Activated T-cell treated with anti-CD3 and anti-CD28 coated beads, Interleukin-2, amount 50 U/mL, for 1 hour (primary cell): ENCODE measurements at places on chromosomes 1 and 21.

DNA sequence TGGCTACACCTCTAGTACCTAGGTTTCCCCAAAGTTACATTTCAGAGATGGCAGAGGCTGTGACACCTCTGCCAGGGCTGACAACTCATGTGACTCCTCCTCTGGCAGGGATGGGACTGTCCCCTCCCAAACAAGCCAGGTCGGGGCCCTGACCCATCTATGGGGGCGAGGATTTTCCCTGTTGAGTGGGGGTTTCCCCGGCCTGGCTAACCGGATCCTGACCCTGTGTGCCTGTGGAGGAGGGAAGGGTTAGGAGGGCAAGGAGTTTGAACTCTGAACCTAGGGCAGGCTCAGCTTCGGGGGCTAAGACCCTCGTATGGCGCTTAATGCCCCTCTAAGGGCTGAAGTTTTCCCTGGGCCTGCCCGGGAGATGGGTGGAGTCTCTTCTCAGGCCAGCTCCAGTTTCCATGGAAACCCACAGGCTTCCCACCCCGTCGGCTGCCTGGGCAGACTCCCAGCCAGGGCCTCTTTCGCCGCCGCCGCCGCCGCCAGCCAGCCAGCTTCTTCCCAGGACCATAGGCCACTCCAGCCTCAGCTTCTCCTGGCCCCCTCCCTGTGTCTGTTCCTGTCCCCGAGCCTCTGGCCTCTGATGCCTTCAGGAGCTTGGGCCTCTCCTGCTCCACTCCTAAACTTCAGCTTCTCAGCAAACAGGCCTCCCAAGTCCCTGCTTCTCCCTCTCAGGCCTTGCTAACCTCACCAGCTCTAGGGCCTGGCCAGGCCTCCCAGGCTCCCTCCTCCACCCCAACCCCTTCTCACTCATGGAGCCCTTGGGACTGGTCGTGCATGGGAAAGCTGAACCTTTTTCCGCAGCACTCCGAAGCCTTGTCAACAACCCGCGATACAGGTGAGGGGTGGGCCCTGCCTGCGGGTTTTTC lies at the start of gene BTBD19:
Gene BTBD19, plus strand, starts transcription at position 461 of the 875 bp plus-strand sequence. Its CDS starts 298 bp downstream, at position 759.
- DNase-seq, result peak; percentile 54

- no peak for DNase-seq
These were observed 829 bp downstream of the ADAR start for GRCh38 chr1:154607106-154607608.

- no peak for DNase-seq
These were observed 49.4 kb downstream of the HSD3B1 start for GRCh38 chr1:119556423-119556822.

DNA sequence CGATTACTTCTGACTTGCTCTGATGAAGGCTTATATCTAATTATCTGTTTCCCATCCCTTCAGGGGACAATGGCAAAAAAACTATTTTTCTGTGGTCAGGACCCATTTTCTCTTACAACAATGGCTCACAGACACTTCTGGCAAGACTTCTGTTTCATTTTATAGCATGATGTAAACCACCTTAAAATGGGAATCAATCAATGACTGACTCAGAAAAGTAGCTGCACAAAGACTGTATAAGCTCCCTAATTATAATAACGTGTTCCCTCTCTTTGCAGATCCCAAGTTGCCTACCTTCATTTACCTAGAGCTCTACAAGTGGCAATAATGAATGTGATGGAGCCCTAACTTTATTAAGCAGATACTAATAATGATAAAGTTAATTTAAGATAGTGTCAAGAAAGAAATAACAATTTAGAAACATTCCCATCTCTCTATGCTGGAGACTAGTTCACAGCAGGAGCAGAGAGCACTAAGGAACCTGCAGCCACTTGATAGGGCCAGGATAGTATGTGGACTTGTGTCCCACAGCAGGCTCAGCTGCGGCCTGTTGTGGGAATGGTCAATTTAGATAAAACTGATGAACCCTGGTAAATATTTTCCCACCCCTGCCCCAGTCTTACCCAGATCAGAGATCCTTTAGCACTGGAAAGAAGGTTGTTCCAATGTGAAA lies 538 bp downstream of the GBP2 start:
- no peak for DNase-seq

DNA sequence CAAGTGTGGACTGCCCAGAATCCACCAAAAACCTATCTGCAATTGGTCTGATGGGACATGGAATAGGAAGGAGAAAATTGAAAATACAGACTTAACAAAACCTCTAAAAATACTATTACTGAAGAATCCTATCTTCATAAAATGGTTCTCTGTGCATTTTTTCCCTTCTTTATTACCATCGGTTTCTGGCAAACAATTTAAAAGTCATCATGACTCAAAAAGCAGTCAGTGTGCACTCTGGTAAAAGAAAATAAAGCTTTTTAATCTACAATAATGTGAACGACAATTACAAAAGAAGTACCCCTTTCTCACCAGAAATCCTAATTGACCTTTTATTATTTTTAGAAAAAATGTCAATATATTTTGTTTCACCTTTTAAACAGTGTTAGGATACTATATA lies 186.3 kb downstream of the TPR start:
- no peak for DNase-seq

DNA sequence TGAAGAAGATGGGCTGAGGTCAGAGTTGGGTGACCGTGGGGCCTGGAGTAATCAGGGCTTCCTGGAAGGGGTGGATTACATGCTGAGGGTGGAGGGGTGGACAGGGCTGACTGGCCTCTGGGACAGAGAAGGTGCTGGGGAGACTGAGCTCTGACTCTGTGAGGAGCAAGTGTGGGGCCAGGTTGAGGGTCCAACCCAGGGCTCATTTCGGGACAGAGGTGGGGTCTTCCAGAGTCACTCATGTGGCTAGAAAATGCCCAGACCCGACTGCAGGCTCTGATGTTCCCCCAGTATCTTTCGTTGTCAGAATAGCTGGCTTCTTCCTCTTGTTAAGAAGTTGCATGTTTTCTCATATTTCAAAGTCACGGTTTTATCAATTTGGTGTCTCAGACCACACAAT lies 311.8 kb downstream of the PTPRU start:
- DNase-seq, result no peak

DNA sequence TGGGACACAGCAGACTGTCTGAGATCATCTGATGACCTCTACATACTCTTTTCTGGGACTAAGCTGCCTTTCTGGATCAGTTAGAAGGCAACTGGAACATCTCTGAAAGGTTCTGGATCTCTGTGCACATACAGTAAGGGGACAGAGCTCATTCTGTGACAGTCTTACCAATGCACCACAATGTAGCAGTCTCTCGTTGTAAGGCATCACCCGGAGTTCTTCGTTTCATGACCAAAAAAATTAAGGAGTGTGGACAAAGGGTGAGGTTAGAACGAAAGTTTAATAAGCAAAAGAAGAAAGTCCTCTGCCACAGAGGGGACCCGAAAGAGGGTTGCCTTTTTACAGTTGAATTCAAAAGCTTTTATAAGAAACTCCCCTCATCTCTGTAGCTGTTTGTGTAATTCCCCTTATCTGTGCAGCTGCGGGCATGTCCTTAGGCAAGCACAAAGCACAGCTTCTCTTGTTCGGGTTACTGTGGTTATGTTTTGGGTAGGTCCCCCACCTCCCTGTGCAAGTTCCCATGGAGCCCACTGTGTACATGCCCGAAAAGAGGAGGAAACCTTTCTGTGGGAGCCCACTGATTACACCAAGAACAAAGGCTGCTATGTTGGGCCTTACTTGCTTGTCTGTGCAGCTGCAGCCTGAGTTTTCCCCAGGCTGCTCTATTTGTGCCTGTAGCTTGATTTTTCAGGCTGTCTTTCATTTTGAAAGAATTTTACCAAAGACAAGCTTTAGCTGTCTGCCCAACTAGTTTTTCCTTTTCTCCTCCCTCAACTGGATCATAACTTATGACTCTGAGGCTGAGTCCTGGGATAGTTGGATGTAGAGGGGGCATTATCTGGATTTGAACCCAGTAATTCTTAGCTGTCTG lies 53.1 kb upstream of the CACNA1E start:
- DNase-seq, result no peak

DNA sequence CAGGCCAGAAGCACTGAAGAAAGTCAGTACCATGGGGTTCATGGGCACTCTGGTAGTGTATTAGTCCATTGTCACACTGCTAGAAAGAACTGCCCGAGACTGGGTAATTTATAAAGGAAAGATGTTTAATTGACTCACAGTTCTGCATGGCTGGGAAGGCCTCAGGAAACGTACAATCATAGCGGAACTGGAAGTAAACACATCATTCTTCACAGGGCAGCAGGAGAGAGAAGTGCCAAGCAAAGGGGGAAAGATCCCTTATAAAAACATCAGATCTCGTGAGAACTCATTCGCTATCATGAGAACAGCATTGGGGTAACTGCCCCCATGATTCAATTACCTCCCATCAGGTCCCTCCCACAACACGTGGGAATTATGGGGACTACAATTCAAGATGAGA lies 20.2 kb upstream of the ROR1 start:
- no peak for DNase-seq

DNA sequence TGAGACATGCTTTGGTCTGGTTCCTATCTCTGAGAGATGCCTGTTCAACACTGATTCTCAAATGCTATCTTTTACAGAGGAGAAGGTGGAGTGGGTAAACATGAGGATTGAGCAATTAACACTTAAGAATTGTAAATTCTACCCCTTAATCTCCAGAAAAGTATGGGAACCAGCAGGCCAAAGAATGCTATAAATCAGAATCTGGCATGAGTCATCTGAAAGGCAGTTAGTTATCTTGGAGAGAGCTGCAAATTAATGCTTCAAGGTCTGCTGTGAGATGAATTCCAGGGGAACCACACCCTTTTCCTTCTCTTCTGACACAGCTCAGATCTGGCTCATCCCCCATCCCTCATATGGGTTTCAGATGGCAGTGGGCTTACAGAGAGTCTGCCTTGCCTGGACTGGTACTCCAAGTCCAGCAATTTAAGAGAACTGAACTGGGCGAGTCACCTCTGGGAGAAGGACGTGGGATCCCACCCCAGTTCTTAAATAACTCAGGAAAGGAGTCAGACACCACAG lies 5.2 kb downstream of the S100A10 start:
- no peak for DNase-seq

- no peak for DNase-seq
These were observed 100.9 kb downstream of the DDX20 start for GRCh38 chr1:111856411-111857185.

DNA sequence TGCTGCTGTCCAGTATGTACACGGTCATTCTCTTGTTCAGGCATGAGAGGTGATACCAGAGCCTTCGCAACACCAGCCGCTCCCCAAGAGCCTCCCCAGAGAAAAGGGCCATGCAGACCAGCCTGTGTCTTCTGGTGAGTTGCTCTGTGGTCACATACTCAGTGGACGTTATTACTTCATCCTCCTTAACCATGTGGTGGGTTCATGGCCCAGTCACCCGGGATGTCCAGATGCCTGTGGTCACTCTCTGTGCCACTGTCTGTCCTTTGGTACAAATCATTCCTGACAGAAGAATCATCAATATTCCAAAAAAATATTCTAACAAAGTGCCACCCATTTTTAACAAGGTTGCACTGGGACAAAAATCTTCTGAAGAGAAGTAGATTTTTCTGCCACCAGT lies 8.8 kb upstream of the ZNF124 start:
- DNase-seq, result no peak

GRCh38 chr1:201025571-201026002 lies 2.1 kb upstream of the KIF21B start:
- no peak for DNase-seq

- no peak for DNase-seq
These were observed 115.2 kb downstream of the LRRC40 start for GRCh38 chr1:70090141-70090540.

GRCh38 chr1:53066891-53067738 lies 5.1 kb downstream of the PODN start:
- no peak for DNase-seq
